ENCODE measurements at places on chromosomes 7 and 10. TPM values are rescaled to one million over a fixed set of nuclear protein-coding genes. Genes with fewer than 3 reads are reported as not detected.
A peak's percentile ranks its signal among the peaks of the same experiment; 100 is the strongest.

The C10orf53 gene
- not detected for polyA plus RNA-seq

The PGAM2 gene
- 183 TPM for polyA plus RNA-seq

The DNAJC1 gene
- 11.6 TPM for polyA plus RNA-seq

The FGFR2 gene
- polyA plus RNA-seq, result 18.2 TPM

The CTTNBP2 gene
- polyA plus RNA-seq, result 1.7 TPM

The OPN4 gene
- 2.0 TPM for polyA plus RNA-seq

The CYP2E1 gene
- 1.4 TPM for polyA plus RNA-seq

The SORBS1 gene
- polyA plus RNA-seq, result 52.1 TPM

The ARMC3 gene
- polyA plus RNA-seq, result 0.21 TPM

DNA sequence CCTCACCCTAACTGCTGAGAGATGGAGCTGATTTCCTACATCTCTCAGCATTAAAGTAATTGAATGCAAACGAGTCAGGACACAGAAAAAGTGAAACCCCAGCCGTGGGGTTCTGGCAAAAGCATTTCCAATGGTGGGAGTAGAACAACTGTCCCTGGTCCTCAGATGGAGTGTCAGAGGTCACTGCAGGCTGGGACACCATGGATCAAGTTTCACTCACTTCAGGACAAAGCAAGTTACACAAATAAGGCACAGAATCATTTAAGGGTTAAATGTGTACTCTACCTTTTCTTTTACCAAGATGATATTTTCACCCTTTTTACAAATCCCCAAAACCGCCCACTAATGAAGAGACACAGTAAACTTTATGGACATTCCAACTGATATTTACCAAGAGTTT, 607.8 kb downstream of the PARD3 start:
- DNase-seq, result no peak

GRCh38 chr7:27156916-27157701, 634 bp upstream of the HOXA7 start:
- DNase-seq, result no peak

- no peak for DNase-seq
Measured at GRCh38 chr7:81031996-81032395, 113.1 kb upstream of the SEMA3C start.

GRCh38 chr10:97896756-97897358, 47.2 kb downstream of the GOLGA7B start:
- no peak for DNase-seq

- DNase-seq, result peak; percentile 43
Measured at GRCh38 chr10:112434988-112435619, 11.6 kb downstream of the ZDHHC6 start.

DNA sequence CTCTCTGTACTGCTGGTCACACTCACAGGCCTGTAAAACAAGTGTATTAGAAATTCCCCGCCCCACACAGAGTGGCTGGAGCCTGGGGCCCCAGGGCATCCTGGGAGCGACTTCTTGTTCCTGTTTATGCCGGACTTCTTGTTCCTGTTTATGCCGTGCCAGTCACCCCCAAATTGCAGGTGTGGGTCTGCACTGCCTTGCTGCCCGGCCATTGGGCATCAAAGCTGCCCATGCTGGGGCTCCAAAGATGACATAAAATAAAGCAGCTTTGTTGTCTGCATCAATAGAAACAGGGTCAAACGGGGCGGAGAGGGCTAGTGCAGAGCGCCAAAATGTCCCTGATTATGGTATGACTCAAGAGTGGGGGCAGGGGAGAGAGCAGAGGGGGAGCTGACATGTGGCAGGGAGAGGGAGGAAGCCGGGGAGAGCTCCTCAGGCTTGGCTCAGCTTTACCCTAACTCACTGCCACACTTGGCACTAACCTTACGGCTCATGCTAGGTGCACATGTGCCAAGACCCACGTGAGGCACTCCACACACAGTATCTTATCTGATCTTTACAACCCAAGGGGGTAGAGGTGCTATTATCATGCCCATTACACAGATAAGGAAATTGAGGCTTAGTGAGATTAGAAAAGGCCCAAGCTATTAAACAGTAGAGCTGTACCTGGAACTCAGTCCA, 98.4 kb downstream of the PIP4K2A start:
- peak; percentile 43 for DNase-seq

- no peak for DNase-seq
Measured at GRCh38 chr10:104099941-104100340, 14.3 kb upstream of the COL17A1 start.

DNA sequence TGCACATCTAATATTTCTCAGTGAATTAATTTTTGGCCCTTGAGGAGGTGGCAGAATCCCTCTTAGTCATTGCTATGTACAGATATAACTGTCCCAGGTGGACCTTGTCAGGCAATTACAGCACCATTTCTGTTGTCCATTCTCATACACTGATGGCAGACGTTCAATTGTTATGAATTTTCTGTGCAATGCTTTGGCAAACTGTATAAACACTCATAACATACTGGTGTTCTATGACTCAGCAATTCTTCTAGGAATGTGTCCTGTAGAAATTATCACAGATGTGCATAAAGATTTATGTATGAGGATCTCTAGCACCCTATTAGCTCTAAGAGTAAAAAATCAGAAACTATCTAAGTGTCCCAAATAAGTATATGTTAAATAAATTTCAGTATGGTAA, 80.8 kb downstream of the DNAJB9 start:
- DNase-seq, result peak; percentile 79

DNA sequence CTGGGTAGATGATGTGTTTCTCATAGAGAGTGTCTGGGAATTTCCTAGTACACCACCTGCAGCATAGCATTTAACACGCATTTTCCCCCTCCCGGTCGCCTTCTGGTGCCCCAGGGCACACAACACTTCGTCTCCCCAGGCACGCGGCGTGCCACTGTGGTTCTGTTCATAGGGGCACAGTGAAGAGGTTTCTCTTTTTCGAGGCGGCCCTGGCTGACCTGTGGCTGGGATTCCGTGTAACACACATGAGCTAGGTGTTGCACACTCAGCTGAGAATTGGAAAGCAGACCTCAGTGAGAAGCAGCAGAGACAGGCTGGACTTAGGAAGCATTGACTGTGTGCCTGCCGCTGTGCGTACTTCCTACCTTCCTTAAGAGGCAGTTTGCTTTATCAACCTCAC, 214.3 kb upstream of the SHH start:
- no peak for DNase-seq

- no peak for DNase-seq
Measured at GRCh38 chr10:22305721-22306120, 10.5 kb upstream of the COMMD3 start.

GRCh38 chr7:105399043-105399725, 10.5 kb upstream of the SRPK2 start:
- DNase-seq, result peak; percentile 45

DNA sequence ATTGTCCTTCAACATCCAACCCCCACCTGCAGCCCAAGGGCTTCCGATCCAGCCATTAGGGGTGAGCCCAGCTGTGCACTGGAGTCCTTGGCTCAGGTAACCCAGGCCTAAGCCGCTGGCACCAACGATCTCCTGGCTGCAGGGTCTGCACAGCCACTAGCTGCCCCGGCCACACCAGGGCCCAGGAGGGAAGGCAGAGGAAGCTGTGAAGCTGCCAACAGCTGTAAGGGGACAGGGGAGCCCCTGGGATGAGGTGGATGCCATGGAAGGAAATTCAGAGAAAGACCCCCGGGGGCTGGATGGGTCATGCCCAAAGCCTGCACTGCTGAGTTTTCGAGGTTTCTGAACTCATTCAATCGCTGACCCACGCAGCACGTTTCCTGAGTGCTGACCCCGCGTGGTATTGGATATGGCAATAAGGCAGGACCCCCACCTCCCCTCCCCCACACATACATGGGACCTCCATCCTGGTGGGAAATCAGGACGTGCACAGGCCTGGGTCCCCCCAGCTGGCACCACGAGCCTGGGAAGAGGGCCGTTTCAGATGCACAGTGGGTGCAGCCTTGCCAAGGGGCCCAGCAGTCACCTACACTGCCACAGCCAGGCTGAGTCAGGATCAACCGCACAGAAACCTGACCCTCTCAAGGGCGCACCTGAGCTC, 170.3 kb downstream of the DIP2C start:
- DNase-seq, result no peak
